ENCODE measurements at places on chromosomes 16 and 17. TPM values are rescaled to one million over a fixed set of nuclear protein-coding genes. Genes with fewer than 3 reads are reported as not detected.

DNA sequence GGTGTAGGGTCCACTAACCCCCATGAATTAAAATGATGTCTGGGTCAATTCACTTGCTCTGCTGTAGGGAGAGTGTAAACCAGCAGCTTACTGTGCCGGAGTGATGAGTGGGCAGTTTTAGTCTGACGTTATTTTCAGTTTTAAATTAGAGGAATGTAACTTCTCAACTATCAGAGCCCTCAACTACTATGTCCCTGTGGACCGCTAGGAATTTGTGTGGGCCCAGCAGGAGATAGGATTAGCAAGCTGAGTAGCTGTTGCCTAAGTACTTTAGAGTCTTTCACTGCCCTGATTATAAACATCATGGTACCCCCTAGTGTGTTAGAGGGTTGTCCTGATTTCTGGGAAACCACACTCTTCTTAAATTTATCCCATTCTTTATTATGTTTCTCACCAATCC, 11.4 kb downstream of the MARVELD3 start:
- DNase-seq = no peak

- DNase-seq = no peak
These were observed 527 bp upstream of the UBE2Z start for GRCh38 chr17:48907713-48908046.

Gene KRTAP4-6
- not detected for total RNA-seq

DNA sequence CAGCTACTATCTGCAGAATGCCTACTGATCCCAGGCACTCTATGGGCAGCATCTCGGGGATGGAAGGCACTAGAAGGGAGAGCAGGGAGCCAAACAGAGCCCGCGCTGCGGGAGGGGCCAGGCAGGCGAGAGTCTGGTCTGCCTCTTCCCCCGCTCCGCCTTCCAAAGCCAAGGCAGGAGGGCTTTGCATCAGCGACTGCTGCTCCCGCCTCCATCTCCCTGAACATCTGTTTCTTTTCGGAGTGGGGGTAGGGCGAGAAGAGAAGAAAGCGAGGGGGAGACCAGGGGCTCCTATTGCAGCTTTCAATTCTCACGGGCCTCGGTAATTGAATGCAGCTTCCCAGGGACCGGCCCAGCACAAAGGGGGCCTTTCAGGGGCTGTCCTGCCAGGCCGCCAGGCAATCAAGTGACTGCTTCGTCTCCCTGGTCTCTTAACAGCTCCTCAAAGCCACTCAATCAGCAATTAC, 31.4 kb upstream of the CDC42EP4 start:
- DNase-seq = no peak

Gene BAHCC1
- 0.08 TPM for total RNA-seq

DNA sequence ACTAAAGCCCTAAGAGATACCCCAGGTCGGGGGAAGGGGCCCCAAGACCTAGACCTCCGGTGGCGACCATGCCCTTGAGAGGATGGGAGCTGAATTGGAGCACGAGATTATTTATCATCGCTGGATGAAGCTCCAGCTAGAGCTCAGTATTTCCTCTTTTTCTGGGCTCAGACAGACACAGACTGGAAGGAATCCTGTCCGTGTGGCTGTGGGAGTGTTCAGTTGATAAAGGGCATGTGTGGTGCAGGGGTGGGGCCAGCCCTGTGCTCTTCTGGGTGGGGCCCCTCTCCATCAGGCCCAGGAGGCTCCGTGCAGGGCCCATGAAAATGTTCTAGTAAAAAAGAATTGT, 6.3 kb upstream of the CBX4 start:
- no peak for DNase-seq

Gene KRTAP9-3
- total RNA-seq = not detected

Gene TEDC2
- 26.0 TPM for total RNA-seq

Gene CA7
- 0.18 TPM for total RNA-seq

DNA sequence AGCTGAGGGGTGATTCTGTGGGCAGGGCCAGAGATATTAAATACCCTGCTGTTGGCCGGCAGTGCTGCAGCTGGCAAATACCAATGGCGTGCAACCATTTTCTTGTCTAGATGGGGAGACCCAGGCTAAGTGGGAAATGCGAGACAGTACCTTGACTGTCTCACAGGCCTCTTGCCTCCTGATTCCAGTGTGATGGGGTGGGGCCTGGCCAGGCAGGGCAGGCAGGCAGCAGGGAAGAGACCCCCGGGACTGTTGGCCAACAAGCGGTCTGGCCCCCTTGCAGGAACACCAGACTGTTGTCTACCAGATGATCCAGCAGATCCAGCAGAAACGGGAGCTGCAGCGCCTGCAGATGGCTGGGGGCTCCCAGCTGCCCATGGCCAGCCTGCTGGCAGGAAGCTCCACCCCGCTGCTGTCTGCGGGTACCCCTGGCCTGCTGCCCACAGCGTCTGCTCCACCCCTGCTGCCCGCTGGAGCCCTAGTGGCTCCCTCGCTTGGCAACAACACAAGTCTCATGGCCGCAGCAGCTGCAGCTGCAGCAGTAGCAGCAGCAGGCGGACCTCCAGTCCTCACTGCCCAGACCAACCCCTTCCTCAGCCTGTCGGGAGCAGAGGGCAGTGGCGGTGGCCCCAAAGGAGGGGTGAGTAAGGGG, 5.7 kb upstream of the CISD3 start:
- DNase-seq = no peak

Data from activated T-cell treated with anti-CD3 and anti-CD28 coated beads, Interleukin-2, amount 50 U/mL, for 4 hours (primary cell).